ENCODE measurements at places on chromosomes 6 and 20. TPM values are rescaled to one million over a fixed set of nuclear protein-coding genes. Genes with fewer than 3 reads are reported as not detected.

Gene KHDC1
- 4.2 TPM for polyA plus RNA-seq

DNA sequence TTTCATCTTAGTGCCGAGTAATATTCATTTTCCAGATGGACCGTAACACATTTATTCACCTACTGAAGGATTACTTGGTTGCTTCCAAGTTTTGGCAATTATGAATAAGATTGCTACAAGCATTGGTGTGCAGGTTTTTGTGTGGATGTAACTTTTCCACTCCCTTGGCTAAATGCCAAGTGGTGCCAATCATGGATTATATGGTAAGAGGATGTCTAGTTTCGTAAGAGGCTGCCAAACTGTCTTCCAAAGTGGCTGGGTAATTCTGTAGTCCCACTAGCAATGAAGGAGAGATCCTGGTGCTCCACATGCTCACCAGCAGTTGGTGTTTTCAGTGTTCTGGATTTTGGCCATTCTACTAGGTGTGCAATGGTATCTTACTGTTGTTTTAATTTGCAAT, 117.1 kb downstream of the IRF4 start:
- no peak for DNase-seq

DNA sequence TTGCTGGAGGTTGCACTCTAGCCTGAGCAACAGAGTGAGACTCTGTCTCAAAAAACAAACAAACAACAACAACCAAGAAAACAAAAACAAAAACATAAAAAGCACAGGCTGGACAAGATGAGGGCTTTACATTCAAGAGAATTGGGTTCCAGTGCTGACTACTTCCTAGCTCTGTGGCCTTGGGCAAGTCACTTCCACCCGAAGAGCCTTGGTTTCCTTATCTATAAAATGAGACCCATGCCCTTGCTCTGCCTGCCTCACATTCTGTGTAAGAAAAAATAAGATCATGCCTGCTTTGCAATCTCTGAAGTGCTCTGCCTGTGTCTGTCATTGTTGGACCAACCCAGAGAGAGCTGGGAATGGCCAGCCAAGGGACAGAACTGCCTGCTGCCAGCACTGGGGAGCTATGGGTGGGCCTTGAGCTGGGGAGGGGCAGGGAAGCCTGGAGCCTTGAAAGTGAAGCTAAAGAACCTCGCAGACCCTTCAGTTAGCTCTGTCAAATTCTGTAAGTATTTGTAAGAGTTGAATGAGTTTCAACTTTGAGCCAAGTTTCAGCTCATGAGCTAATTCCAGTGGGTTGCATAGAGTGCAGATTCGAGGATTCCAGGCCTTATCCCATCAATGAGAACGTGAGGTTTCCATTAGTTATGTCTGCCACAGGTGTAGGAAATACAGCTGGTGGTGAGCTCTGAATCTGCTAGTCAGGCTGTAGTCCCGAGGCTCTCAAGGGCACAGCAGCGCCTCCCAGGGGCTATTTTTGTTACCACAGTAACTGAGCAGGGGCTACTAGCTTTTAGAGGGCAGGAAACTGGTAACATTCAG, 93.2 kb downstream of the DLGAP4 start:
- no peak for DNase-seq

Gene ENPP4
- polyA plus RNA-seq = 11.6 TPM

Gene PROCR
- polyA plus RNA-seq = 54.6 TPM

DNA sequence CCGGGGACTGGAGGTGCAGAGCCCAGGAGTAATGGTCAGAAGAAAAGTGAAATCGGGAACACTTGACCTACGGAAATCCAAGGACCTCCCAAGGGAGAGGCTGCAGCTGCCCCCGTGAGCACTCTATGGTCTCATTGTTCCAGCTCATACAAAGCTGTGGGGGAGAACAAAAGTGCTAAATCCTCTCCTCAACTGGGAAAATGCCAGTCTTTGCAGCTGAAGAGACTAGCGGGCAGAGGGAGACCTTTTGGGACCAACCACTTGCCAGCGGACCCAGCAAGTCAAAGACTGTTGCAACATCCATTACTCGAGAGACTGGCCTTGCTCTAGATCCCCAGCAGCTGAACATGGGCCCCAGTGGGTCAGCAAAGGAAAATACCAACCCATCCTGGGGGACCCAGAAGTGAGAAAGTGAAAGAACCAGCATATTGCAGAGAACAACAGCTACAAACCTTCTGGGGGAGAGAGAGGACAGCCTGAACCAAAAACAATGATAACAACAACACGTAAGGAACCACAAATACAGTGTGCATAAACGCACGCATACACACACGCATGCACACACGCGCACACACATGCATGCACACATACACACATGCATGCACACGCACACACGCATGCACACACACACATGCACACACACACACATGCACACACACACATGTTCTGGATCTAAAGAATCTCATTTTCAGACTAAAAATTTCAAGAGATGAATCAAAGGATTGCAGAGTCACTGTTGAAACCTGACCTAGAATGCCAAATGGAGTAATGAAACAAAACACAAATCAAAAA, 24.7 kb upstream of the ELMO2 start:
- no peak for DNase-seq

Gene AVP
- not detected for polyA plus RNA-seq

Gene LIN28B
- not detected for polyA plus RNA-seq

DNA sequence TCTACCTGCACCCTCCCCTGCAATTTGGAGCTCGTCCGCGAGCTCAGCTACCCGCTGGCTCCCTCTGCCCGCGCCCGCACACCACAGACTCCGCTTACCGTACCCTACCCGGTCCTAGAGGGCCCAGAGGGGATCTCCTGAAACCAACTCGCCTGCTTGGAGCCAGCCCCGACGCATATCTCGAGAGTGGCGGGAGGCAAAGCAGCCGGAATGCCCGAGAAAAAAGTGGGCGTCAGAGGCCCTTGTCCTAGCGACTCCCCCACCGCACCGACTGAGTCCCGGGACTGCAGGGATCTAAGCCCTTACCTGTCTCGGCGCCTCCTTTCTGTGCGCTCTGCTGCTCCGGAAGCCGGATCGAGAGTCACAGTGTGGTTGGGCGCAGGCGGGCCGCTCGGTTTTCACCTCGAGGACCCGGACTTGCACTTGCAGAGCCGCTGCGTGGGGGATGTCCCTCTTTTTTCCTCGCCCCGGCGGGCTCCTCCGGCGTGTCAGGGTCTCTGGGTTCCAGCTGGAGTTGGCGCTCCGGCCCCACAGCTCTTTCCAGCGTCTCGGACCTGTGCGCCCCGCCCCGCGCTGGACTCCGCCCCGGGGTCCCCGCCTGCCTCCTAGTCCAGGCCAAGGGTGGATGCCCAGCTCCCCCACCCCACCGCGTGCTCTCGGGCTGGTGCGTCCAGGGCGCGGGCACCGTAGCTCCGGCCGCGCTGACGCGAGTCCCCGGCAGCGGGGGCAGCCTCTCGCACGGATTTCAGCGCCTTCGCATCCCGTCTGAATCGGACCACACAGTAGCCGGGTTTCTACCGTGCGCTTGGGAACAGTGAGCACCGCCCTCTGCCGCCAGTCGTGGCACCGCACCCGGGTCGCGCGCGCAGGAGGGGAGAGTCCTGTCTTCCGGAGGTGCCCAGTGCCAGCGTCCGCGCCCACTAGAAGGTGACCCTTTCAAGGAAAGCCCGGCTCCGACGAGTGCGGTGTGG, at the start of gene PROKR2:
PROKR2 (minus strand) TSS at position 767 of the 971 bp plus-strand sequence. CDS start 2,585 bp downstream, outside the sequence.
- no peak for DNase-seq

Gene TFAP2B
- polyA plus RNA-seq = 0.20 TPM

DNA sequence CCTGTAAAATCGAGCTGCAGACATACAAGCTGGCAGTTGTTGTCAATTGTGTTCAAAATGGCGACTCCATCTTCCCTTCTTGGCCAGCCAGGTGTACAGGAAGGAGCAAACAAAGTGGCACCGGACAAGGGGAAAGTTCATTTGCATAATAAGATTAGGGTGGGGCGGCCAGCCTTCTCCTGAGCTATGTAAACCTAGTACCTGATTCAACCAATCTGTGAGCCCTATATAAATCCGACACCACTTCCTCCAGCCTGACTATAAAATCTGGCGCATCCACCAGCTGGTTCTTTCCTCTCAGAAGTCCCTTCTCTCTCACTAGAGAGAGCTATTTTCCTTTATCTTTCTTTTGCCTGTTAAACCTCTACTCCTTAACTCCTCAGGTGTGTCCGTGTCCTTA, 8.1 kb upstream of the HBS1L start:
- DNase-seq = no peak

GRCh38 chr6:147126618-147127022, 77.6 kb upstream of the STXBP5 start:
- no peak for DNase-seq

Gene HLA-F
- polyA plus RNA-seq = 100 TPM

Gene DLL1
- polyA plus RNA-seq = 22.1 TPM

DNA sequence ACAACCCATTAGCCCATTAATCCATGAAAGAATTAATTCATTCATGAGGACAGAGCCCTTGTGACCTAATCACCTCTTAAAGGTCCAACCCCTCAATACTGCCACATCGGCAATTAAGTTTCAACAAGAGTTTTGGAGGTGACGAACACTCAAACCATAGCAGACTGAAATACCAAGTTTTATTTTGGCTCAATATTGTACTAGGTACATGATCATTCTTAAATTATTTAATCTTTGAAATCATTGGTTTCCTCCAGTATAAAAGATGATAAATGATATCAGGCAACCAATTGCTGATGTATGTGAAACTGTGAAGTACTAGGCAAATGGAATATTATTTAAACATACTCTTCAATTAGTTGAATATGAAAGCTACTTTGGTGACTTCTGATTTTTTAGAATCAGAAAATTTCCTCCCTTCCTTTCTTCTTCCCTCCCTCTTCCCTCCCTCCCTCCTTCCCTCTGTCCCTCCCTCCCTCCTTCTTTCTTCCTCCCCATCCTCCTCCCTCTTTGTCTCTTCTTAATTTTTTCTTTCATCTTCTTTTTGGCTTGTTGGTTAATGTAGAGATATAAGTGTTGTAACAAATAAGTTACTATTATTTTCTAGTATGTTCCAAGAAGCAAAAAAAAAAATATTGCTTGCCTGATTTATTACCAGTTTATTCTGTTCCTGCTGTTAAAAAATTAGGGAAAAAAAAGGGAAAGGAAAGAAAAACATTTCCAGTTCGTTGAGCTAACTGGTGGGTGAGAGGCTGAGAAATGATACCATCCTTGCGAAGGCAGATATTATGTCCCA, 233.9 kb upstream of the ZNF217 start:
- no peak for DNase-seq

Gene MAP7
- polyA plus RNA-seq = 3.3 TPM

- DNase-seq = no peak
Observed at GRCh38 chr6:152078001-152078400, 270.5 kb downstream of the ESR1 start.

DNA sequence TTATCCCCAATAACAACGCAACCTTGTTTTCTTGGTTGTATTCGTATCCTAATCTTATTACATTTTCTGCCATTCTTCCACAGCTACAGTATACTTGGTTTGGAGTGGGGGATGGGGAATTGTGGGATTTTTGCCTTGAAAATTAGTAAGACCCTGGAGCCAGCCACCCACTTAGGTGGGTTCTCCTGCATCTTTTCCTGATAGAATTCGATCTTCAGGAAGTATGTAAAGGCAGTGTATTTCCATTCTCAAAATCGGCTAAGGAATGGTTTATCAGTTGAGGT, 1.1 kb downstream of the ITCH start:
- no peak for DNase-seq

DNA sequence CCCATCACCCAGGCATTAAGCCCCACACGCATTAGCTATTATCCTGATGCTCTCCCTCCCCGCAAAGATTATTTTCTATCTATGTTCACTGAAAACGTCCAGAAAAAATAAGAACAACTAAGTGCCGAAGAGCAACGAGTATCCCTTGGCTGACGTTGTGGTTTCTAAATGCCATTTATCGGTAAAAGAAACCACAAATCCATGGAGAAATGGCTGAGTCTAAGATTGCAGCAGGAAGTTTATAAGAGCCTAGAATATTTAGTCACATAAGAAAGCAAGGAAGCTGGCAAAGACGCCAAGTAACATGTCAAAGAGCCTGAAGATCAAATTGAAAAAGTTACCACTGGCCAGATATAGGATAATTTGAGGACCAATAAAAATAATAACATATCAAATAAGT, 18.1 kb upstream of the NOX3 start:
- DNase-seq = no peak

DNA sequence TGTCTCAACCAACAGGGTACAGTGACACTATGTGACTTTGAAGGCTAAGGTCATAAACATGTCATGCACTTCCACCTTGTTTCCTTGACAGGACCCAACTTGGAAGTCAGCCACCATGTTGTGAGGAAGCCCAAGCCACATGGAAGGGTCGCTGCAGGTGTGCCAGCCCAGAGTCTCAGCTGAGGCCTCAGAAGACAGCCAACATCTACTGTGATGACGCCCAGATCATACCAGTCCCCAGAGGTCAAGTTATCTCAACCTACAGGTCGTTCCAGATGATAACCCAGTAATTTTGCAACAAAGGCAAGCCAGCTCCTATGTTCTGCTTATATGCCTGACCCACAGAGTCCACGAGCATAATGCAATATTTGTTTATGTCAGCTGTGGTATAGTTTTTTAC, 376.0 kb upstream of the AGPAT4 start:
- no peak for DNase-seq

Gene SIRPD
- 0.53 TPM for polyA plus RNA-seq

- DNase-seq = no peak
Observed at GRCh38 chr20:57600320-57601210, 19.7 kb downstream of the ZBP1 start.

GRCh38 chr6:121055572-121056163, 278.6 kb downstream of the TBC1D32 start:
- no peak for DNase-seq

Gene RPS6KA2
- 67.0 TPM for polyA plus RNA-seq

Gene CCHCR1
- polyA plus RNA-seq = 16.0 TPM

Gene C20orf204
- 0.71 TPM for polyA plus RNA-seq

DNA sequence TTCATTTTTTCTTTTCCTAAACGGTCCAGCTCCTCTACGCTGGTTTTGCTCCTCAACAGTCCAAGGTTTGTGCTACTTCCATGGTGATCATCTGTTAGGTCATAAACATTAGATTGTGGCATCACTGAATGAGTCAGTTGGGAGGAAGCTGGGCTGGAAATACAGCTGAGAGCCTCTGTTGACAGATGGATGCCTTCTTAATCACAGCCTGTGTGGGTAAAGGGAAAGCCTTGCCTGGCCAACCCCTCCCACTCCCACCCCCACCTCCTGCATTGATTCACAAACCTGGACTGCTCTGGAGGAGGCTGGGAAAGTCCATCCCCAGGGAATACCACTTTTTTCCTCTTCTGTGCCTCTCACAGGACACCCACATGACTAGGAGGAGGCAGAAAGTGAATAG, 180.6 kb upstream of the CCN2 start:
- no peak for DNase-seq

- no peak for DNase-seq
Observed at GRCh38 chr6:1911474-1911873, 301.8 kb downstream of the FOXC1 start.

- DNase-seq = no peak
Observed at GRCh38 chr6:7617801-7618764, 28.1 kb downstream of the SNRNP48 start.

- DNase-seq = no peak
Observed at GRCh38 chr6:15205321-15205720, 40.5 kb upstream of the JARID2 start.

DNA sequence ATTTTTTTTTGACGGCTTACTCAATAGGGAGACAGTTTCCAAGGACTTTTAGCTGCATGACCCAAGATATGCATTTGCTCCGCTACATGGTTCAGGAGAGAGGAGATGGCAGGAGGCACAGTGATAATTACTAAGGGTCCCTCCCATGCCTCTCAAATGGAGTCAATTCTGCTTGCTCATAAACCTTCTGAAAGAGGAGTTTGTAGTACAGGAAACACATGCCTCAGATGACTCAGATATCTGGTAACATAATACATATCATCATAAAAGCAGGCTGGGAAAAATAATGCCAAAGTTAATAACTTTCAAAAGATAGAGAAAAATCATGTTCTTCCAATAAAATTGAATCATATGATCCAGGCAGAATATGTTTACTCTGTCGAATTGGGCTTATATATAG, 97.6 kb upstream of the DEFB112 start:
- DNase-seq = no peak

All from urinary bladder (tissue), 4 donors.